T1000 (cell line): ENCODE measurements at places on chromosomes 7 and 10.

DNA sequence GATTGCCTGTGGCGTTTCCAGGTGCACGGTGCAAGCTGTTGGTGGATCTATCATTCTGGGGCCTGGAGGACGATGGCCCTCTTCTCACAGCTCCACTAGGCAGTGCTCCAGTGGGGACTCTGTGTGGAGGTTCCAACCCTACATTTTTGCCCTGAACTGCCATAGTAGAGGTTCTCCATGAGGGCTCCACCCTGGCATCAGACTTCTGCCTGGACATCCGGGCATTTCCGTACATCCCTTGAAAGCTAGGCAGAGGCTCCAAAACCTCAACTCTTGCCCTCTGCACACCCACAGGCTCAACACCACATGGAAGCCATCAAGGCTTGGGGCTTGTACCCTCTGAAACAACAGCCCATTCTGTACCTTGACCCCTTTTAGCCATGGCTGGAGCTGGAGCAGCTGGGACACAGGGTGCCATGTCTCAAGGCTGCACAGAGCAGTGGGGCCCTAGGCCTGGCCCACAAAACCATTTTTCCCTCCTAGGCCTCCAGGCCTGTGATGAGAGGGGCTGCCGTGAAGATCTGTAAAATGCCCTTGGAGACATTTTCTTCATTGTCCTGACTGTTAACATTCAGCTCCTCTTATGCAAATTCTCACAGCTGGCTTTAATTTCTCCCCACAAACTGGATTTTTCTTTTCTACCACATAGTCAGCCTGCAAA is 10.0 kb upstream of the FGL2 start:
- DNase-seq: no peak

GRCh38 chr10:10630281-10630680 is 387.4 kb upstream of the CELF2 start:
- no peak for DNase-seq

- no peak for DNase-seq
These were observed 80.8 kb downstream of the RBM20 start for GRCh38 chr10:110724937-110725336.

DNA sequence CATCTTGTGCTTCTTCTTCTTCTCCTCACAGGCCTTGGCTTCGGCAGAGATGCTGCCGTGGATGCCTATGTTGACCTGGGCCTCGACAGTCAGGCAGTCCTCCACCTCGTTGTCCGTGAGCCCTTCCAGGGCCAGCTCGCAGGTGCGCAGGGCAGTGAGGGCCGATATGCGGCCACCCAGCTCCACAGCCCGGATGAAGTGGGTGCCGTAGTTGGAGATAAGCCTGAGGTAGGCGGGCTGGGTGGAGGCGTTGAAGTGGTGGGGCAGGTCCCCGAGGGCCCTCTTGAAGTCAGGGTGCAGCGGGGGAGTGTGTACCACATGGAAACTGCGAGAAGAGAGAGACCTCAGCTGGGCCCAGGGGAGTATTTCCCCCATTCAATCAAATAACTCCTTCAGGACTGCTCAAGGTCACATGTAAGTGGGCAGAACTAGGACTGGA is 3.7 kb downstream of the PRF1 start:
- no peak for DNase-seq

DNA sequence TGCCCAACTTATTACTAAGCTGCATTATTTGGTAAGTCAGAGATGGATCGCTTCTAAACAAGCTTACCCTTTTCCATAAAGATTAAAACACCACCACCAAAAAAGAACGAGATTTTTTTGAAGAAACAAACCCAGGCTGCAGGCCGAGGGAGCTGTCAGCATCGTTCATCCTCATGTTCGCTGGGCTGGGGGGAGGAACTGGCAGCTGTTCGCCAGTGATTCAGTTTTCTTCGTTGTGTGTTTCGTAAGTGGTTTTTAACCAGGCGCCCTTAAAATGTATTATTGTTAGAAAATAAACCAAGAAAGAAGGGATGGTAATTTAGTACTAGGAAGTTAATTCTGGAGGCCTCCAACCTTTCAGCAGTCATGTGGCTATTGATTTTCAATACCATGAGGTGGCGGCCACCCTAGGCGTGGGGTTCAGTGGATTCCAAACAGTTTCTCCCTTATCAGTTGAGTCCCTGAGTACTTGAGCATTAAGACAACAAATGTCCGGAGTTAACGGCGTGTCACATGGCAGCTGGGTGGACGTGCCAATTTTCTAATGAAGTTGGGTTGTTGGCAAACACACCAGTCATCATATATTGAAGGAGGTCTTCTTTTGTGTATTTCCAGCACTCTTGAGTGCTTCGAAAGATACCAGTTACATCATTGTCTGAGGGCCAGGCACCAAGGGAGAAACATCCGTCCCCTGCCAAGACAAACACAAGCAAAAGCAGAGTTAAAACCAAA is 173.2 kb downstream of the EBF3 start:
- no peak for DNase-seq
